ENCODE measurements at places on chromosomes 7 and 10.
A peak's percentile ranks its signal among the peaks of the same experiment; 100 is the strongest.

DNA sequence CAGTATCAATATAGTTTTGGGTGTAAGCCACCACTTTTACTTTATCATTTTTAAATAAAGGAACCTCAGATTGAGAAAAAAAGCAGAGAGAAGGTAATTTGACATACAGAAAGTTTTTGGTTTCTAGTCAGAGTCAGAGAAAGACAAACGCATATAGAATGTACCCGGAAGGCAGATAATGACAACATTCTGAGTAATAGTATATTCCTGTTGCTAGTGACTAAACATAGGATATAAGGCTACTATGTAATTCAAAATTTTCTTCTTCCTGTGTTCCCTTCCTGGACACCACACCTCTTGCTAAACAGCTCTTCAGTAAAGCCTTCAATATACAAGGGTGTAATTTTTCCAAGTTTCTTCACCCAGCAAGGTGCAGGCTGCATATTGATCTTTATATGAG, 597.6 kb downstream of the PCDH15 start:
- no peak for DNase-seq

- DNase-seq, result no peak
These were observed 43.0 kb upstream of the OPN4 start for GRCh38 chr10:86611386-86611785.

- DNase-seq, result no peak
These were observed 7.1 kb downstream of the CPVL start for GRCh38 chr7:29139191-29139590.

- DNase-seq, result no peak
These were observed 219.5 kb downstream of the CCDC3 start for GRCh38 chr10:12781976-12782375.

- DNase-seq, result no peak
These were observed 596.5 kb downstream of the NXPH1 start for GRCh38 chr7:9029681-9030530.

DNA sequence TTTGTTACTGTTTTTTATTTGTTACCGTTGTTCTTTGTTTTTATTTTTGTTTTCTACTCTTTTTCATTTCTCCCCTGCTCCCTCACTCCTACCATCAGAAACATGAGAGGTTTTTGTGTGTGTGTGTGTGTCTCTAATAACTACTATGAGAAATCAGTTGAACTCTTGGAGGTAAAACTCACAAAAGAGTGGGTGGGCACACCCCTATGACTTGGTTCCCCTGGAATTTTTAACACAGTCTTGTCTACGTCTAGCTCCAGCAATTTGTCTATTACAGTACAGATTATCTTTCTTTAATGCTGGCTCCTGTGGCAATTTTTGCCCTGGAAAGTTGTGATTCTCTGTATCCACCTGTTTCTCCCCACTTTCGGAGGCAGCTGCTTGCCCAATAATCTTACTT, 56.2 kb downstream of the AOAH start:
- no peak for DNase-seq

DNA sequence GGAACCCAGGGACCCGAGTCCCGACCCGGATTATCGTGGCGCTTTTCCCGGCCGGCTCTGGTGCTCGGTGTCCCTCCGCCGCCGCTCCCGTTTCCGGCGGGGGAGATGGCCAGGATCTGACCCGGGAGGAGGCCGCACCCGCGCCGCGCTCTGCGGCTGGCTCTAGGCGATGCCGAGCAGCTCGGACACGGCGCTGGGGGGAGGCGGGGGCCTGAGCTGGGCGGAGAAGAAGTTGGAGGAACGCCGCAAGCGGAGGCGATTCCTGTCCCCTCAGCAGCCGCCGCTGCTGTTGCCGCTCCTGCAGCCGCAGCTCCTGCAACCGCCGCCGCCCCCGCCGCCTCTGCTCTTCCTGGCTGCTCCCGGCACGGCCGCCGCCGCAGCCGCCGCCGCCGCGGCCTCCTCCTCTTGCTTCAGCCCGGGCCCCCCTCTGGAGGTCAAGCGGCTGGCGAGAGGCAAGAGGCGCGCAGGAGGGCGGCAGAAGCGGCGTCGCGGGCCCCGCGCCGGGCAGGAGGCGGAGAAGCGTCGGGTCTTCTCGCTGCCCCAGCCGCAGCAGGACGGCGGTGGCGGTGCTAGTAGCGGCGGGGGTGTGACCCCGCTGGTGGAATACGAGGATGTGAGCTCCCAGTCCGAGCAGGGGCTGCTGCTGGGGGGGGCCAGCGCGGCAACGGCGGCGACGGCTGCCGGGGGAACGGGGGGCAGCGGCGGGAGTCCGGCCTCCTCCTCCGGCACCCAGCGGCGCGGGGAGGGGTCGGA, 593 bp downstream of the CDK13 start:
- DNase-seq, result peak; percentile 66

DNA sequence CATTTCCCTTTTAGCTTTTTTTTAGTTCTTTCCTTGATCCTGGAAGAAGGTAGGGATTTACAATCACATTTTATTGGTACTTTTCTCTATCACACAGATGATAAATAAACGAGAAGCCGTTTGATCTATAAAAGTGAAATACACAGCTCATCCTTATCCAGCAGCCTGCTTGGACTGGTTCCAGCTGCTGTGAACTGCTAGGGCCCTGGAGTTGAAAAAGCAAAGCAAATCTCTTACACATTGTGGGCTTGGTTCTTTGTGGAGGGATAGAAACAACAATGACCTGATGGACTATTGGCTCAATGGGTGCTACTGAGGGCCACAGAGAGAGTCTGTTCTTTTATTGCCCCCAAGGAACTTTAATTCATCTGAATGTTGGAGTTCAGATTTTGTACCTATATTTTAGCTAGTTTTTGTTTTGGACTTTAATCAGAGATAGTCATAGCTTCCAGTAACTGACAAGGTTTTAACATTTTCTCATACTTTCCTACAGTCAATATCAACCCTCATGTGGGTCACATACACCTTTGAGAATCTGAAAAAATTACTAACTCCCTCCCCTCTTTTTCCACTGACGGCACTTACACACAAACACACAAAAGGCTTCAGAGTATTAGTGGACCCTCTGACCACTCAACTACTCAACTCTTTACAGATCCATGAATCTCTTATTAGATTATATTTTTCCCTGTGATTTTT, 91.6 kb upstream of the CCDC6 start:
- no peak for DNase-seq

- no peak for DNase-seq
These were observed 160.3 kb upstream of the NRP1 start for GRCh38 chr10:33494694-33495265.

- peak; percentile 29 for DNase-seq
These were observed 2.1 kb downstream of the ADD3 start for GRCh38 chr10:110009736-110010475.

DNA sequence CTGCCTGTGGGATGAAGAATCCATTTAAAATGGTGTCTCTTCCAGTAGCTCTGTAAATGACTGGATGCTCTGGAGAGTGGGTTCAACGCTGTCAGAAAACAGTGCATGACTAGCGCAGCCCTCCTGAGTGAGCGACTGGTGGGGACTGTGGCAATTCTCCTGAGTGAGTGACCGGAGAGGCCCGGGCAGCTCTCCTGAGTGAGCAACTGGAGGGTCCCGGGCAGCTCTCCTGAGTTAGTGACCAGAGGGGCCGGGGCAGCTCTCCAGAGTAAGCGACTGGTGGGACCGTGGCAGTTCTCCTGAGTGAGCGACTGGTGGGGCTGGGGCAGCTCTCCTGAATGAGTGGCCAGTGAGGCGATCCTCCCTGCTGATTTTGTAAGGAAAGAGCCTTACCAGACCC, 85.5 kb downstream of the WDR37 start:
- DNase-seq, result no peak

DNA sequence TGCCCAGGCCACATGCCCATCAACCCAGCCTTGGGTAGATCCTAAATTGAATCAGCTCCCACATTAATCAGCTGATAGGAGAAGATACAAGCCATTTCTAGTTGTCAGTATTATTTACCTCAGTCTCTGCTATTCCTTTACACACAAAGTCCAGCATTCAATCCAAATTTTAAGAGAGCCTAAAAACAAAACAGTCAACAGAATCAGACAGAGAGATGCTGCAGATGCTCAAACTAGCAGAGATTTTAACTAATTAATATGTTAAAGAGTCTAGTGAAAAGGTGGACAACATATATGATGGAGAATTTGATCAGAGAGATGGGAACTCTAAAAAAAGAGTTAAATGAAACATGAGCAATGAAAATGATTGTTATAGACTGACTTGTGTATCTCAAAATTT, 14.4 kb upstream of the IL15RA start:
- no peak for DNase-seq

DNA sequence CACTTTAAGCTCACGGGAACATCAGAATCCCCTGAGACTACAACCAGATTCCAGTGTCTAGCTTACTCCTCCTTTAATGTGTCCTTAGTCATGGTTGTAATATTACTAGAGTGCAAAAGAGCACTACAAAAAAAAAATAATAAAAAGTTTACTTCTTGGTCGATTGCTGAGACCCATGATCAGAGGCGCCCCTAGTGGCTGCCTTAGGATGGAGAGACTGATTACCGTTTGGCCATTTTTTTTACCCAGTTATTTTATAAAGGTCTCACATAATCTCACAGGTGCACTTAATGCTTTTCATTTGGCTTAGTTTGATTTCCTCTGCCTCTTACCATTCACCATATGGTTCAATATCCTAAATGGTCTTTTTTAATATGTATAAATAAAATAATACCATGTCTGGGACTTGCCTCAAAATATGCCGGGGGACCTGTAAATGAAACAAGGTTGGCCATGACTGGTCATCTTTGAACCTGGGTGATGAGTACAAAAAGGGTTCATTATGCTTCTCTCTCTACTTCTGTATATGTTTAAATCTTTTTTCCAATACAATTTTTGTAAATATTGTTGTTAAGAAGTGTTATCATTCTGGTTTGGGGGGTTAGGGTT, 331.5 kb upstream of the NFE2L3 start:
- DNase-seq, result no peak

- DNase-seq, result no peak
These were observed 192.1 kb upstream of the MKI67 start for GRCh38 chr10:128318366-128318765.

DNA sequence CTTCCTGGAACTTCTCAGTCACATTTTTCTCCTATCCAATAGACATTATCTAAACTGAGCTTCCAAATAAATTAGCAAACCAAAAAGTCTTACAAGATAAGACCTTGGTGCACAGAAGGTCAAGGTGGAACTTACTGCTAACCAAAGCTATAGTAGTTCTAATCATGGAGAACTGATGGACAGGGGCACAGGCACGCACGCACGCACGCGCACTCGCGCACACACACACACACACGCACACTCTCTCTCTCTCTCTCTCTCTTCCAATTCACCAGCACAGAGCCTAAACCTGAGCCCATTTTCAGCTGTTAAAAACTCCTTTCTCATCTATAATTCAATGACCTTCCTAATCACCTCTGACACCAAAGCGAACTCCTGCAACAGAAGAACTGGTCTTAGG, 7.5 kb downstream of the FGFR2 start:
- no peak for DNase-seq

DNA sequence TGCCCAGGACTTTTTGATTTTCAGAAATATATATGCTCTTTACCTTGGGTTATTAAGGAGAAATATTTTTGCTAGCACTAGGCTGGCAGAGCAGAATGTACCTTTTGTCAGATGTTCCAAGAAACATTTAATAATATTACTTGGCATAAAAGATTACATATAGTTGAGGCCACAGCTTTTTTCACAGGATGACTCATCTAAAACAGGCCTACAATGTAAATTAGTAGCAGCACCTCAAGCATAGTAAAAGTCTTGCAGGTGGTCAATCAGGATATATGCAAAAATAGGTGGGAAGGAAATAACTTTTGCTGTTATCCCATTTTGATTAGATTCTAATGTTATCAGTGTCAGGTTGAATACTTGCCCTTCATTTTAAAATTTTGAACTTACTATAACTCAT, 14.9 kb upstream of the ITGB1 start:
- no peak for DNase-seq

GRCh38 chr10:29712108-29712507, 77.3 kb upstream of the SVIL start:
- no peak for DNase-seq

DNA sequence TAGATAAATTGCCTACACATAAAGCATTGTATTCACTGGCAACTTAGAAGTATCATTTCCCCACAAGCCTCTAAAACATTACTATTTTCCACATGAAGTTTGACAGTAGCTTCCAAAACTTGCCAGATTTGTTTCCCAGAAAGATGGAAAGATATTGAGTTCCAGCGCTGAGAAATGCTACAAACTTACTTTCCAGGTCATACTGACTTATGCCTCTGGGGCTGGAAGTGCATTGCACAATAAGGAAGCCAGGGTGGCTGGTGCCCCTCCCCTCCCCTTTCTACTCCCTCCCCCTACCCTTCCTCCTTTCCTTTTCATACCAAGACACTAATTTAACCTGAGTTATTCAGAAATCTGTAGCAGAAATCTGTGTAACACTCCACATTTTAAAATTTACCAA, 212.6 kb downstream of the WDR37 start:
- DNase-seq, result no peak

GRCh38 chr7:7228967-7229366, 46.6 kb downstream of the C1GALT1 start:
- DNase-seq, result no peak

GRCh38 chr7:155119801-155120382, 49.8 kb downstream of the HTR5A start:
- no peak for DNase-seq

DNA sequence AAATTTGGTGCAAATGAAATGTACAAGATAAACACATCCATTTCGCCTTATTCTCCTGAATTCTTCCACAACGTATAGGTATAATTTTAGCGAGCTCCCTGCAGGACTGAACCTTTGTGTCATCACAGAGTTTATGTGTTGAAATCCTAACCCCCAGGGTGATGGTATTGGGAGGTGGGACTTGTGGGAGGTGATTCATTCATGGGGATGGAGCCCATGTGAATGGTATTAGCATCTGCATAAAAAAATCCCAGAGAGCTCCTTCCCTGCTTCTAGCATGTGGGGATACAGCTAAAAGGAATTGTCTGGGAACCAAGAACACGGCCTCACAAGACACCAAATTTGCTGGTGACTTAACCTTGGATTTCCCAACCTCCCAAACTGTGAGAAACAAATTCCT, 741.4 kb upstream of the VSTM2A start:
- DNase-seq, result no peak

- no peak for DNase-seq
These were observed 333.4 kb downstream of the SH2D4B start for GRCh38 chr10:80871083-80871482.
